Activated CD8-positive, alpha-beta T cell treated with anti-CD3 and anti-CD28 coated beads, Interleukin-2, amount 10 ng/mL, durations not matched to agents 7 days and 5 days (primary cell): ENCODE measurements at places on chromosomes 7 and 10. TPM values are rescaled to one million over a fixed set of nuclear protein-coding genes. Genes with fewer than 3 reads are reported as not detected.

DNA sequence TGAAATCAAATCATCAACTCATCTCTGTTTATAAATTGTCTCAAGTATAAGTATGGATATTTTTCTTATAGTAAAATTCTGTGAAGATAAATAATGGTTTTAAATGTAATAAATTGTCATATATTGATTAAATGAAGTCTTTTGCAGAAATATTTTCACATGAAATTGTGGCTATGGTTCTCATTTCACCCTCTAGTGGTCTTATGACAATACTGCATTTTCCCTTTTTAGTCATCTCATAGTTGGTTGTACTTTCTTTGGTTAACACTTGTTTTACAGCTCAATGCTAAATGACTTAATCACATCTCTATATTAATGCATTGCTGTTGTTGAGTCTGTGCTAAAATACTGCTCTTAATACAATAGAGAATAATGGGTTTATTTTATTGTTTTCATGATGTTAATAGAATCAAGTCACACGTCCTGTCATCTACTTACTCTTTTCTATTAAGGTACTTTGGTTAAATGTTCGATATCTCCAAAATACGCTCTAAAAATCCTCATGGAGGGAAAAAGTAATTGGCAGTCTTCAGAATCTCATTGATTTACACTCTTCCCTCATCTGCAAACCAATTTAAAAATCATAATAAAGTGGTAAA, 38.0 kb upstream of the CACNA2D1 start:
- no peaks in the 10 kb centered on the region for H3K4me1 ChIP-seq
- no peaks in the 10 kb centered on the region for H3K36me3 ChIP-seq
- DNase-seq = no peak
- H3K27me3 ChIP-seq = no peaks in the 10 kb centered on the region
- H3K27ac ChIP-seq = no peak overlapping the region

DNA sequence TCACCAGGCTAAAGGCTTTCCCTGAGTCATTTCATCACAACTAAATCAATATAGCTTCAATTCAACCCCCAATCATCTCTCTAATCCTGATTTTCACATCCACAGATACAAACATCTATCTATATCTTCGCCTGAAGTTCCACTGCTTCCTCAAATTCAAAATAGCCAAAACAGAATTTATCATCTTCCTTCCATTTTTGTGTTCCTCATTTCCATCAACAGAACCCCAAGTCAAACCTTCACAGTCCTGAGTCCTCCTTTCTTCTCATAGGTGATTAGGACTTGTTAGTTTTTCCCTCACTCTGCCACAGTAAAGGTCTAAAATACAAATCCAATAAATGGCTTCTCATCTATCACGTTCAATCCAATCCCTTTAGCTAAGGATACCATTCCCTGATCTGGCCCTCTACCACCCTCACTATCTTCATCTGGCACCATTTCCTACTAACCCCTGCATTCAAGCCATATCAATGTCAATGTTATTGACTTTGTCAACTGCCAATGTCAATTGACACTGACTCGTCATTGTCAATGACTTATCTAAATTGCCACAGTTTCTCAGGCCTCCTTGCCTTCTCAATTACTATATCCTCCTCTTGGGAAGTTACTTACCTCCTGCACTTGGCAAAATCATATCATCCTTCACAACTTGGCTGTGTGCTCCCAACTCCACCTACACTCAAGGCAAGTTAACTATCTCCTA, 2.6 kb downstream of the HYCC1 start:
- H3K36me3 ChIP-seq = peaks cover 22% of the 10 kb centered on the region
- no peaks in the 10 kb centered on the region for H3K27me3 ChIP-seq
- DNase-seq = no peak
- no peak overlapping the region for H3K4me3 ChIP-seq
- peaks cover 20% of the 10 kb centered on the region for H3K4me1 ChIP-seq
- H3K27ac ChIP-seq = no peak overlapping the region

GRCh38 chr7:154984601-154985188, 18.2 kb downstream of the PAXIP1 start:
- peaks cover 36% of the 10 kb centered on the region for H3K36me3 ChIP-seq
- no peak overlapping the region for H3K27ac ChIP-seq
- no peaks in the 10 kb centered on the region for H3K27me3 ChIP-seq
- no peak overlapping the region for H3K4me3 ChIP-seq
- H3K4me1 ChIP-seq = no peaks in the 10 kb centered on the region

Gene DENND2A
- total RNA-seq = not detected

Gene AQP1
- total RNA-seq = not detected

Gene GATA3
- 42.5 TPM for total RNA-seq
